DMS79 (cell line): ENCODE measurements at places on chromosomes 16 and 17.

DNA sequence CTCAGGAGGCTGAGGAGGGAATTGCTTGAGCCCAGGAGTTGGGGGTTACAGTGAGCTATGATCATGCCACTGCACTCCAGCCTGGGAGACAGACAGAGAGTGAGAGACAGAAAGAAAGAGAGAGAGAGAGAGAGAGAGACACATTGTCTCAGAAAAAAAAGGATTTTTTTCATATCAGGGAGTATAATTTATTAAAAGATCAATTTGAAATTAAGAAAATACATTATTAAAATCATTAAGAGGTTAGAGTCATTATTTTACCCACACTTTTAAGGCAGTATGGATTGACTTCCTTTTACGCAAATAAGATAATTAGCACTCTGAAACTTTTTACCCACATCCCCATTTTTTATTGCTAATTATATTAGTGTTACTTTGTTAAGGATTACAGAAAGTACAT, 804.3 kb downstream of the CDH11 start:
- DNase-seq, result no peak

GRCh38 chr16:84738255-84739038, 38.6 kb downstream of the USP10 start:
- DNase-seq, result peak; percentile 16

DNA sequence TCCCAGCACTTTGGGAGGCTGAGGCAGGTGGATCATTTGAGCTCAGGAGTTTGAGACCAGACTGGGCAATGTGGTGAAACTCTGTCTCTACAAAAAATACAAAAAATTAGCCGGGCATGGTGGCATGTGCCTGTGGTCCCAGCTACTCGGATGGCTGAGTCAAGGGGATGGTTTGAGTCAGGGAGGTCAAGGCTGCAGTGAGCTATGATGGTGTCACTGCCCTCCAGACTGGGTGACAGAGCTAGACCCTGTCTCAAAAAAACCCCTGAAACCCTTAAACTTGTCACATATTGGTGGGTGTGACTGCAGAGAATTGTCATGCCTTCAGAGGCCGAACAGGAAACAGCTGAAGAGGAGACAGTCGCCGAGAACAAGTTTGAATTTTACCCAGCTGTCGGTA, 13.4 kb downstream of the RPTOR start:
- DNase-seq, result no peak

GRCh38 chr17:56593646-56594319, at the start of gene NOG:
Gene NOG, plus strand, starts transcription at chr17:56593699. Its CDS starts 525 bp downstream, at chr17:56594224.
- no peak for DNase-seq

- no peak for DNase-seq
These were observed 6.8 kb downstream of the PRCD start for GRCh38 chr17:76546556-76547182.

- no peak for DNase-seq
These were observed 10.3 kb downstream of the PHAF1 start for GRCh38 chr16:67120025-67120424.

DNA sequence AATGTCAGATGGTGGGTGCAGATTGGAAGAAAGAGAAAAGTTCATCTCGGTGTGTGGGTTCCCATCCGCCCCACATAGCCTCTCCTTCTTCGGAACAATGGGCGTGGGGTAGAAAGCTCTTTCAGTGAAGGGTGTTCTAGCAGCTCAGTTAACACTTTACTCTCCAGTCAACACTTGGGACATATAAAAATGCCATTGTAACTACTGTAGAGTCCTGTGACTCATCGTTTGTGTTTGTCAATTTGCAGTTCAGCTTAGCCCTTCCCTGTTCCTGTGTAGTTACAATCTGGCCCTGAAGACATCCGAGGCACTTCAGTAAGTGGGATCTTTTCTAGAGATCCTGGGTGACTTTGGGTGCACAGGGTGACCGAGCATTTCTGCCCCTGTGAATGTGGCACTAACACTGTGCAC, 11.5 kb upstream of the CLEC18C start:
- no peak for DNase-seq

- DNase-seq, result no peak
These were observed 216.3 kb downstream of the PRKCA start for GRCh38 chr17:66518677-66519076.

- DNase-seq, result peak; percentile 4
These were observed 58.6 kb downstream of the EMP2 start for GRCh38 chr16:10521681-10522274.

DNA sequence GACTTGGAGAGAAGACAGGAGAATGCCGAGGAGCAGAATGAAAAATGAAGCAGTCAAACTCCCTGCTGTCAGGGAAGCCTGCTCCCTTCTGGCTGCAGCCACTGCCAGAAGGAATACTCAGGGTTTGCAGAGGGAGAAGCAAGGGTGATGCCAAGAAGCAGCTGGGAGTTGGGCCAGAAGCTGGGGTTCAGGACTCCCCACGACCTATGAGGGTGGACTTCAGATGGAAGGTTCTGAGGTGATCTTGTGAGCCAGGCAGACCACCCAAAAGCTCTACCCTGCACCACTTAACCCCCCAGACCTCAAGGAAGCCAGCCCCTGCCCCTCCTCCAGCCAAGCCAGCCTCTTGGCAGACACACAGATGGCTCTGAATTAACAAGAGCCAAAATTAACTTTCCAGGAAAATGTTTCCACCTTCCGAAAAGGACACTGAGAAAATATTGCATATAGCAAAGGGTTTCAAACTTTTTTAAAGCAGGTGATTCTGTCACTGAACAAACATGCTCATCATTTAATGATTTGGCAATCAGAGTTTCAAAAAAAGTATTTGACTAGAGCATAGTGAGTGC, 126.0 kb upstream of the ERCC4 start:
- no peak for DNase-seq
